Natural killer cell treated with Interleukin-12 subunit alpha and Interleukin-12 subunit beta and Interleukin-15 and Interleukin-18, amount 100 ng/mL, for 72 hours (primary cell): ENCODE measurements at places on chromosomes 1 and 21.
A peak's percentile ranks its signal among the peaks of the same experiment; 100 is the strongest.

- no peak for DNase-seq
Observed at GRCh38 chr21:21076491-21076890, 78.3 kb downstream of the NCAM2 start.

- no peak for DNase-seq
Observed at GRCh38 chr1:46278807-46279206, 24.6 kb downstream of the LRRC41 start.

DNA sequence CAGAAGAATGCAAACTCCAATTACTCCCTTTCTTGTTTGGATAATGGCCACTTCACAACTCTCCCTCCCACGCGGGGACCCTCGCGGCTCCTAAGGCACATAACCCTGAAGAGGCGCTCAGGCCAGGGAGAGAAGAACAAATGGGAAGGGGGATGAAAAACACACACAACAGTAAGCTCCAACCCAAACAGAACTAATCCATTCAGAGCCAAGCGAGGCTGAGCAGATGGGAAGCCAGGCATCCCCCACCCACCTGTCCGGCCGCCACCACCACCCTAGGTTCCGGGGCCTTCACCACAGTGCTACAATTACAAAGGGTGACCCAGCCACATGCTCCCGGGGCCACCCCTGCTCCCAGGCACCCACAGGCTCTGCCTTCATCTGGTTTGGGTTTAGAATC lies 101.5 kb downstream of the MRPL37 start:
- no peak for DNase-seq

GRCh38 chr1:224733027-224733911 lies 117.2 kb downstream of the CNIH3 start:
- no peak for DNase-seq

GRCh38 chr1:201015551-201016091 lies 7.9 kb downstream of the KIF21B start:
- no peak for DNase-seq

- no peak for DNase-seq
Observed at GRCh38 chr1:1898246-1898933, 7.5 kb upstream of the GNB1 start.

DNA sequence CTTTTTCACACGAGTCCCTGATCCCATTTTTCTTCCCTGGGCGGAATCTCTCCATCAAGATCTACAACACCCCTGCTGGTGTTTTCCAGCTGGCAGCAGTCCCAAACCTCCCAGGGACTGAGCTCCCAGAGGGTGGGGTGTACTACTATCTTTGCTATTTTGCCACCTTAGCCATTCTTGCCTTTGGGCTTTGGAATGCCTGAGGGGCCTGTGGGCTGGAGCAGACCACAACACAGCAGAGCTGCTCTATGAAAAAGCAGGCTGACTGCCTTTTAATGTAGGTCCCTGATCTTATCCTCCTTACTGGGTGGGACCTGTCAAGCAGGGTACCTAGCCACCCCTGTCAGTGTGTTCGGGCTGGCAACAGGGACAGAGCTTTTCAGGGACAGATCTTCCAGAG lies 91.9 kb downstream of the KCNT2 start:
- no peak for DNase-seq

DNA sequence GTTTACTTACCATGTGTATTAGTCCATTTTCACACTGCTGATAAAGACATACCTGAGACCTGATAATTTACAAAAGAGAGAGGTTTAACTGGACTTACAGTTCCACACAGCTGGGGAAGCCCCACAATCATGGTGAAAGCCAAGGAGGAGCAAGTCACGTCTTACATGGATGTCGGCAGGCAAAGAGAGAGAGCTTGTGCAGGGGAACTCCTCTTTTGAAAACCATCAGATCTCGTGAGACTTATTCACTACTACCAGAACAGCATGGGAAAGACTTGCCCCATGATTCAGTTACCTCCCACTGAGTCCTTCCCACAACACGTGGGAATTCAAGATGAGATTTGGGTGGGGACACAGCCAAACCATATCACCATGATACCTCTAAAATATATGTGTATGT lies 39.3 kb upstream of the ERRFI1 start:
- DNase-seq: no peak

DNA sequence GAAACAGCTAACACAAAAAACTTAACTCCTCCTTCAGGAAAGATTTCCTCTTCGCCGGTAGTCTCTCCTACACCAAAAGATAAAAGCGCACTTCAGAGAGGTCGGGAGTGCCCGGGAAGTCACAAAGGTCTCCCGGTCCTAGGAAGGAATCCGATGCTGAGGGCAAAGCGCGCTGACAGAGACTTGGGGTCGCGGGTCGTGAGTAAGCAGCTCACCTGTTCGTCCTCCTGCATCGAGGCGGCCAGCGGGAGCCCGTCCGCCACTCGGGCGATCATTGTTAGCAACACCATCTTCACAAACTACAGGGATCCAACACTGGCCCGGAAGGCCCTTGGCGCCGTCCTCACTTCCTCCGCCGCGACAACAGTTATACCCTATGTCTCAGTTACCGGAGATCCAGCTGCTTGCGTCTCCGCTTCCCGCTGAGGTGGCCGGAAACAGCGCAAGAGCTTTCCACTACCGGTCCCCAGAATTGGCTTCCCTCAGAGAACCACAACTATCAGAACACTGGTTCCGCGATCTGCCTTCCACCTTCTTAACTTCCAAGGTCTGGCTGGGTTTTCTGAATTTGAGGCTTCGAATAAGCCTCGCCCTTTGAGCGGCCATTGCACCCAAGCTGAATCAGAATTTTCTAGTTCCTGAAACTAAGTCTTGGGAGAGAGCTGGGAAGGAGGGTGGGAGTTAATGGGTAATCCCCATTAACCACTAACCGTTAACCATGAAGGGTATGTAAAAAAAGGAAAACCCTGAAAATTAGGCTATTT lies at the start of gene SEC22B:
Gene SEC22B (minus strand): TSS at position 429 of the 764 bp plus-strand sequence. CDS start 139 bp downstream, at position 290.
- peak; percentile 91 for DNase-seq

GRCh38 chr1:157952601-157953000 lies 40.8 kb upstream of the KIRREL1 start:
- no peak for DNase-seq

DNA sequence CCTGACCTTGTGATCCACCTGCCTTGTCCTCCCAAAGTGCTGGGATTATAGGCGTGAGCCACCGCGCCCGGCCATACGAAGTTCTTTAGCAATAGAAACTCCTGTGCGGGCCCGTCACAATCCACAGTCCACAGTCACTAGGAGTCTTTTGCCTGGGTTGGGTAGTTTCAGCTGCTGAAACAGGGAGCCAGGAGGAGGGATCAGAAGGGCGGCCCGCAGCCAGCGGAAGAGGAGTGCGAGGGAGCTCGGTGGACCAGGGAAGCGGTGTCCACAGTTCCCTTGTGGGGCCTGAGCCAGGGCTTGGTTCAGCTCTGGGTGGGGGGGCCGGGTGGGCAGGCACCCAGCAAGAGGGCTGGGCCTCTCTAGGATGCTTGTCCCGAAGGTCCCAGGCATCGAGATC lies 17.9 kb upstream of the HSPG2 start:
- no peak for DNase-seq

GRCh38 chr1:61162520-61163258 lies 80.3 kb downstream of the NFIA start:
- DNase-seq: no peak

- DNase-seq: no peak
Observed at GRCh38 chr21:44836666-44837471, 19.0 kb upstream of the SUMO3 start.

GRCh38 chr1:209769171-209769904 lies 13.5 kb downstream of the TRAF3IP3 start:
- DNase-seq: peak; percentile 90

DNA sequence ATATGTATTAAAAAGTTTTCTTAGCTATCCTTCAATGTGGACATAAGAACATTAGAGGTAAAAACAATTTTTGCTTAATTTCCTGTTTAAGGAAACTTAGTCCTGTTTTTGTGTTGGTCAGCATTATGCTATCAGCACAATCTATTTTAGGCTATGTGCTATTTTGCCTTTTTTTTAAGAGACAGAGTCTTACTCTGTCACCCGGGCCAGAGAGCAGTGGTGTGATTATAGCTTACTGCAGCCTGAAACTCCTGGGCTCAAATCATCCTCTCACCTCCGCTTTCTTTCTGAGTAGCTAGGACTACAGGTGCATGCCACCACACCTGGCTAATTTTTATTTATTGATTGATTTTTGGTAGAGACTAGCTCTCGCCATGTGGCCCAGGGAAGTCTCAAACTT lies 199.1 kb upstream of the TMPRSS15 start:
- DNase-seq: no peak
